Keratinocyte (primary cell): ENCODE measurements at places on chromosomes 6 and 20.

DNA sequence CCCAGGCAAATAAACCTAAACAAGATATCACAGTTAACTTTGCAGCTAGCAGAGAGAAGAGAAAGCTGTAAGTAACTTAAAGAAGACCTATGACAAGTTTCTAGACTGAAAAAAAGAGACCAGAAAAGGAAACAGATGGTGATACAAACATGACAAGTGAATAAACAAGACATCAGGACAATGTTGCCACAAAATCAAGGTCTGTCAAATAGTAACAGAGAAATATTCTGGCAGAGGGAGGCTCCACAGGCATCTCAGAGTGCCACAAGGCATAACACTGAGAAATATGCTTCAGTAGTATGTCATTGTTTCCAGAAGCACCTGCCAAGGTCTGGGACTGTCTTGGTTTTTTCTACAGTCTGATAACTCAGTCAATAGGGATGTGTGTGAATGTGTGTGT lies 332.2 kb downstream of the KHDRBS2 start:
- no peak overlapping the region for H3K4me3 ChIP-seq
- DNase-seq, result no peak
- no peaks in the 10 kb centered on the region for H3K36me3 ChIP-seq

- H3K36me3 ChIP-seq, result no peaks in the 10 kb centered on the region
- no peak overlapping the region for H3K4me3 ChIP-seq
- H3K27me3 ChIP-seq, result no peaks in the 10 kb centered on the region
Observed at GRCh38 chr6:35954333-35954732, 33.4 kb upstream of the SRPK1 start.

DNA sequence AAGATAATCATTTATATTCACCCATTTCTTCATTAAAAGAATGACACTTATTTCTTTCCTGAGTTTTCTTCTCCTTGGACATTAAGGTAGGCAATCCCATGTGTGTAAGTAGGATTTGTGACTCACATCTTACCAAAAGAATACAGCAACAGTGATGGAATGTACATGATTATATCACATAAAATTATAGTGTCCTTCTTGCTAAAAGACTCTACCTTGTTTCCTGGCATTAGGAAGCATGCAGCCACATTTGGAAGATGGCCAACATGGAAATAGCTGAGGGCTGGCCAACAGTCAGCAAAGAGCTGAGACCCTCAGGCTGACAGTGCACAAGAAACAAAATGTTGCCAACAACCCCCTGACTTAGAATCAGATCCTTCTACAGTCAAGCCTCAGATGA lies 327.9 kb upstream of the MARCKS start:
- H3K4me3 ChIP-seq, result no peak overlapping the region
- DNase-seq, result peak; percentile 19
- H3K27ac ChIP-seq, result no peak overlapping the region
- no peaks in the 10 kb centered on the region for H3K36me3 ChIP-seq
- H3K4me1 ChIP-seq, result peaks cover 25% of the 10 kb centered on the region

- peak overlapping the region; percentile 84 for H3K27ac ChIP-seq
- peaks cover 41% of the 10 kb centered on the region for H3K4me1 ChIP-seq
- H3K36me3 ChIP-seq, result no peaks in the 10 kb centered on the region
Observed at GRCh38 chr20:53917145-53918019, 153.0 kb downstream of the BCAS1 start.

DNA sequence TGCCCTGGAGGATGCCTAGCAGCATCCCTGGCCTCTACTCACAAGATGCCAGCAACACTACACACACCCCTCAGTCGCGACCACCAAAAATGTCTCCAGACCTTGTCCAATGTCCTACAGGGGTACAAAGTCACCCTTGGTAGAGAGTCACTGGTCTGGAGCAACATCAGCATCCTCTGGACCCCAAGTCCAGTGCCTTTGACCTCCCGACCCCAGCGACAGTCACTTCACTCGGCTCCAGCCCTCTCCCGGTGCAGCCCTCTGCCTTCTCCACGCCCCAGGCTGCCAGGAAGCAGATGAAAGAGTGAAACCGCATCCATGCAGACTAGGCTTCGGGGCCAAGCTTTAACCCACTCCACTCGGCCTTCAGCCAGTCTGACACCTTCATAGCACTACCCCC lies 92.0 kb upstream of the SRSF6 start:
- no peak overlapping the region for H3K27ac ChIP-seq
- H3K4me1 ChIP-seq, result no peaks in the 10 kb centered on the region
- H3K4me3 ChIP-seq, result no peak overlapping the region
- no peak for DNase-seq
- no peaks in the 10 kb centered on the region for H3K36me3 ChIP-seq

GRCh38 chr6:11295969-11296368 lies 63.5 kb upstream of the NEDD9 start:
- H3K4me1 ChIP-seq, result no peaks in the 10 kb centered on the region
- H3K36me3 ChIP-seq, result no peaks in the 10 kb centered on the region
- H3K27ac ChIP-seq, result no peak overlapping the region

DNA sequence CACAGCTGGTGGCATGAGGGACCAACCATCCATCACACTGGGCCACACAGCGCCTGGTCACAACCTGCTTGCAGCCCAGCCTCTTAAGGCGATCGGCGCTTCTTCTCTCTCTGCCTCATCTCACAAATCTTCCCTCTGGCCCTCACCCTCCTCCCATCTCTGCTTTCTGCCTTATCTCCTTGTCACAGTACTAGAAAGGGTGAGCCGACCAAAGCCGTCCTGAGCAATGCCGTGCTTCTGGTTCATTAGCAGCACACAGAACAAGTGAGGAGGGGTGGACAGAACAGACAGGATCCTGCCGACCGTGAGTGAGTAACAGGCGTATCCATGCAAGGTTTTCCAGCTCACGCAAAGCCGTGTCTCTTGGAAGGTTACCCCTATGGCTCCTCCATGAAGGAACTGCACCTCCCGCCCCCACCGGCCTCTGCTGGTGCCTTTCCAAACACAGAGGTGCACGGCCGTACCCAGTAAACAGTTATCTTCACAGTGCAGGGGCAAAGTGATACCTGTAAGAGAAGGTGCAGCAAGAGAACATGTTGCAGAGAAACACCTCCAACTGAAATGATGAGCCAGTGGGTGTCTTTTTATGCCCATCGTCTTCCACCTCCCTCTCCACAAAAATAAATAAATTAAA lies 331.7 kb downstream of the FARS2 start:
- DNase-seq, result no peak
- H3K27me3 ChIP-seq, result no peaks in the 10 kb centered on the region
- H3K4me3 ChIP-seq, result no peak overlapping the region
- no peaks in the 10 kb centered on the region for H3K36me3 ChIP-seq
- H3K27ac ChIP-seq, result no peak overlapping the region

- H3K27ac ChIP-seq, result no peak overlapping the region
- no peaks in the 10 kb centered on the region for H3K4me1 ChIP-seq
- no peaks in the 10 kb centered on the region for H3K36me3 ChIP-seq
Observed at GRCh38 chr20:10167040-10167439, 51.6 kb upstream of the SNAP25 start.

DNA sequence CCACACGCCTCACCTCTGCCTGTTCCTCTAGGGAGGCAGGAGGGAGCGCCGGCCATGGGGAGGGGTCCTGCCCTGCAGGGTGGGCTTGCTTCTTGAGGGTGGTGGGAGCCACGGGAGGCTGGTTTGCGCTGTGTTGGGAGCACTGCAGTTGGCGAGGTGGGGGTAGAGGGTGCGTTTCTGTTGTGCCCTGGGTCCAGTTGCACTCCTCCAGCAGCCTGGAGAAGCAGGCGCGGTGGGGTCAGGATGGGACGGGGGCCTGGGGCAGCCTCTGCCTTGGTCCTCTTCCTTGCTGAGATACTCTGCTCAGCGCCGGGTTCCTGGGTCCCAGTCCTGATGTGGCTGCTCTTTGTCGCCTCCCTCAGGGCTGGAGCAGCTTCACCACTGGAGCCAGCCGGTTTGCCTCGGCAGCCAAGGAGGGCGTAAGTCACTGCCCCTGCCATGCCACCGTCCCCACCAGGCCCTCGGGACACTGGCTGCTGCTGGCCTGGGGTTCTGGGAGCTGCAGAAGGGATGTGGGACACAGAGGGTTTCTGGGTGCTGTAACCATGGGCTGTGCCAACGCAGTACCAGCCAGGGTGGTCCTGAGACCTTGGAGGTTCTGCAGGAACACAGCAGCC lies 8.4 kb downstream of the ARFGAP1 start:
- DNase-seq, result no peak
- H3K36me3 ChIP-seq, result peaks cover 36% of the 10 kb centered on the region
- H3K27ac ChIP-seq, result no peak overlapping the region
- no peaks in the 10 kb centered on the region for H3K4me1 ChIP-seq

- H3K27me3 ChIP-seq, result no peaks in the 10 kb centered on the region
- H3K4me1 ChIP-seq, result peaks cover 13% of the 10 kb centered on the region
- peaks cover 8% of the 10 kb centered on the region for H3K36me3 ChIP-seq
- H3K4me3 ChIP-seq, result peak within 1 kb of the TSS; percentile 83
Observed at GRCh38 chr6:37432916-37433656, at the start of gene CMTR1. CMTR1 (plus strand) TSS chr6:37433221; CDS start chr6:37435630, 2,409 bp downstream.

- H3K4me1 ChIP-seq, result peaks cover 25% of the 10 kb centered on the region
- no peak overlapping the region for H3K27ac ChIP-seq
- no peaks in the 10 kb centered on the region for H3K36me3 ChIP-seq
- H3K27me3 ChIP-seq, result no peaks in the 10 kb centered on the region
- DNase-seq, result no peak
Observed at GRCh38 chr6:82953871-82954270, 111.8 kb downstream of the UBE3D start.

DNA sequence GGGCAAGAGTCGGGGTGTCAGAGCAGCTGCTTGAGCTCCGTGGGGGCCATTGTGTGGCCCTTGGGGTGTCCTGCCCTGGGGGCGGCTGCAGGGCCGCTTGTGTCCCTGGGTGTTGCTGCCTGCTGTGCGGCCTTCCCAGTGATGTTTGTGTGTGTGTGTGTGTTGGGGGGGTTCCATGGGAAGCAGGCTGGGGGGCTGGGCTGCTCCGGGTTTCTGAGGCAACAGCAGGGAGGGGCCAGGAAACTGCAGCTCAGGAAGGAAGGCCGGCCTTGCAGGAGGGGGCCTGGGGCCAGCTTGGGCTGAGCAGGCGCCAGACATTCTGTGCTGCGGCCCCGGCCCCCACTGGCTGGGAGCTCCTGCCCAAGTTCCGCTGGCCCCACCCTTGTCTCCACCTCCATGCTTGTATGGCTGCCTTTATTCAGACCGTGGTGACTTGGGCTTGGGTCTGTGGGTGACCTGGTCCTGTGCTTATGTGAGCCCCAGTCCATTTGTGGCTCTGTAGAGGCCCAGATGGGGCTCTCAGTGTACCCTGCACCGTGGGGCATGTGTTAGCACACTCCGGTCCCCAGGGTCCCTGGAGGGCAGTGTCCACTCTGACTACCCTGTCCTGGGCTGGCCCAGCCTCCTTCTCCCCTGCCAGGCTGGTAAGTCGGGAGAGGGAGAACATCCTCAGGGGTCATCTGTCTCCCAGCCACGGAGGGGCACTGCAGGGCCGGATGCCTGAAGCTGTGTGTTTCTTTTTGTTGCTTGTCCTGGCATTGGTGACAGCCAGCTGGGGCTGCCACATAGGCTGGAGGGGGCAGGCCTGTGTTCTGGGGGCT lies 4.6 kb upstream of the SOX18 start:
- H3K4me3 ChIP-seq, result no peak overlapping the region
- no peak for DNase-seq
- peaks cover 12% of the 10 kb centered on the region for H3K27me3 ChIP-seq
- H3K4me1 ChIP-seq, result peaks cover 28% of the 10 kb centered on the region
- H3K27ac ChIP-seq, result no peak overlapping the region

- peaks cover 5% of the 10 kb centered on the region for H3K27me3 ChIP-seq
- H3K27ac ChIP-seq, result no peak overlapping the region
- H3K4me3 ChIP-seq, result no peak overlapping the region
- peak; percentile 49 for DNase-seq
Observed at GRCh38 chr6:32076321-32076809, 32.8 kb downstream of the TNXB start.

GRCh38 chr6:34696189-34696738 lies 303 bp downstream of the ILRUN start:
- no peak for DNase-seq
- H3K36me3 ChIP-seq, result no peaks in the 10 kb centered on the region
- H3K4me1 ChIP-seq, result peaks cover 13% of the 10 kb centered on the region
- peak overlapping the region; percentile 91 for H3K27ac ChIP-seq
- peak overlapping the region; percentile 99 for H3K4me3 ChIP-seq

DNA sequence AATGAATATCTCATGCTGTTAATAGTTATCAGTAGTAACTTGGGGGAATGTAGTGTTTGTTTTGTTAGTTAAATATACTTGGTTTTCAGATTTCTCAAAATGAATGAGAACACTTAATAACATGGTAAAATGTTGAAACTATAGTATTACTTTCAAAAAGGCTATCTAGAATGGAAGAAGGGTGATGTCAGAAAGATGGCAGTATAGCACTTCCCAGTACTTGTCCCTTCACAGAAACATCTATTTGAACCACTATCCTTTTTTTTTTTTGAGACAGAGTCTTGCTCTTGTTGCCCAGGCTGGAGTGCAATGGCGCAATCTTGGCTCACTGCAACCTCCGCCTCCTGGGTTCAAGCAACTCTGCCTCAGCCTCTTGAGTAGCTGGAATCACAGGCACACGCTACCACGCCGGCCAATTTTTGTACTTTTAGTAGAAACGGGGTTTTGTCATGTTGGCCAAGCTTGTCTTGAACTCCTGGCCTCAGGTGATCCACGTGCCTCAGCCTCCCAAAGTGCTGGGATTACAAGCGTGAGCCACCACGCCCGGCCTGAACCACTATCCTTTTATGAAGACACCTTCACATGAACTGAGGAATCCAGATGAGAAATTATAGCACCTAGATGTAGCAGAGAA lies 4.7 kb upstream of the ECHDC1 start:
- H3K27ac ChIP-seq, result no peak overlapping the region
- H3K4me1 ChIP-seq, result peaks cover 15% of the 10 kb centered on the region
- no peak for DNase-seq
- H3K4me3 ChIP-seq, result no peak overlapping the region

DNA sequence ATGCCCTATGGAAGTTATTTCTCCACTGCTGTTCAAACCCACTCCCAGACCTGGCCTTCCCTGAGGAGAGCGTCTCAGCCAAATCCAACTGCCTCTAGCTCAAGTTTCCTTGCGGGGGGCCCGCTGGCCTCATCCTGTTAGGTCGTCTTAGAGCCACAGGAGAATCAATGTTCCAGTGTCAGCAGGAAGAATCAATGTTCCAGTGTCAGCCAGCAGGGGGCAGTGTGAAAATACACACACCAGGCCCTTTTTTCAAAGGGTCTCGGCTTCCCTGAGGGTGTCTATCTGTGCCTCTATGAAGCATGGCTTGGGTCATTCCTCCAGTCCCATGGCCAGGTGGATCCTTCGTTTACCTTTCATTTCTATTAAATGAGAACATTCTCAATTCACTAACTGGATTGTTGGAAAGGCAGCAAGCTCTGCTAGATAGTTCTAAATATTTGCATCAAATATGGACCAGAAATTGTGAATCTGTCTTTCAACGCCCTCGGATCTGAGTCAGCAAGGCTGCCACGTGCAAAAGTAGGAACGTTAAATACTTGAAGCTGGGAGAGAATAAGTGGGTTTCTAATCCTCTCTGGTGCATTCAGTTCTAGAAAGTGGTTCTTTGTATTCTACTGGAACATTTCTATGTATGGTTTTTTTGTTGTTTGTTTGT lies 19.2 kb downstream of the PRND start:
- H3K4me1 ChIP-seq, result no peaks in the 10 kb centered on the region
- no peaks in the 10 kb centered on the region for H3K36me3 ChIP-seq
- no peak overlapping the region for H3K27ac ChIP-seq
- H3K4me3 ChIP-seq, result no peak overlapping the region
- DNase-seq, result no peak

GRCh38 chr6:105713474-105714118 lies 310.7 kb upstream of the PREP start:
- H3K36me3 ChIP-seq, result no peaks in the 10 kb centered on the region
- no peak overlapping the region for H3K4me3 ChIP-seq
- DNase-seq, result no peak
- no peaks in the 10 kb centered on the region for H3K4me1 ChIP-seq
